Activated CD4-positive, alpha-beta T cell treated with anti-CD3 and anti-CD28 coated beads, Interleukin-2, amount 10 ng/mL, durations not matched to agents 7 days and 5 days (primary cell): ENCODE measurements at places on chromosomes 1 and 21. TPM values are rescaled to one million over a fixed set of nuclear protein-coding genes. Genes with fewer than 3 reads are reported as not detected.

The CHODL gene
- total RNA-seq = 0.15 TPM

The RNASEL gene
- total RNA-seq = 6.7 TPM

The LY9 gene
- 49.0 TPM for total RNA-seq

The CLDN19 gene
- total RNA-seq = not detected

GRCh38 chr21:35231090-35231489, 182.0 kb upstream of the RUNX1 start:
- no peak for DNase-seq
- peaks cover 10% of the 10 kb centered on the region for H3K36me3 ChIP-seq
- H3K27ac ChIP-seq = no peak overlapping the region
- peaks cover 6% of the 10 kb centered on the region for H3K27me3 ChIP-seq
- H3K4me3 ChIP-seq = no peak overlapping the region
- H3K4me1 ChIP-seq = peaks cover 44% of the 10 kb centered on the region

DNA sequence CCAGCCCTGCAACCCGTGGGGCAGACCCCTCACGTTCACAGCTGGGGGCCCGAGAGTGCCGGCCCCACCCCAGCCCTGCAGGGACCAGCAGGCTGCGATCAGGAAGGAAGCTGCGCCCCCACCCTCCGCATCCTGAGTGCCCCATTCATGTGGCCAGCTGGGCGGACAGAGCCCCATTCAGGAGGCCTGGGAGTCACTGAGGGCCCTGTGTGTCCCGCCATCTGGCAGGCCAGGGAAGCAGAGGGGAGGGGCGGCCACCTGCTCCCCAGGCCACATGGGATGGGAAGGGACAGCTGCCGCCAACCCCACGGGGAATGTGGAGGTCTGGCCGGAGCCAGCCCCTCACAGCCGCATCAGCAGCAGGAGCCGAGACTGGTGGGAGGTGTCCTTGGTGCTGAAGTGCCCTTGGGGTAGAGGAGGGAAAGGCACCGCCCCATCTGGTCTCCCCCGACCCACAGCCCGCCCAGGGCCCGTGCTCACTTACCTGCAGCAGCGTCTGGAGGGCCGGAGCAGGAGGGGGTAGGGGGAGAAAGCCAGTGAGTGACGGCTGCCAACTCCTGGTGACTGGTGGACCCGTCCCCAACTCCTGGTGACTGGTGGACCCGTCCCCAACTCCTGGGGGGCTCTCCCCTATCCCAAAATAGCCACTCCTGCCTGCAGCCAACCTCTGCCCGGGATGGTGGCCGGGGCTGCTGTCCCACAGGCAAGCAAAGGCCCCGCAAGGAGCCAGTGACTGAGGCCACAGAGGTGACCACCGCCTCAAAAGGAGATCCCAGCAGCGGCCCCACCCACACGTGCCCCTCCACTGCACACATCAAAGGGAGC, 8.7 kb downstream of the ACAP3 start:
- H3K4me3 ChIP-seq = no peak overlapping the region
- no peak overlapping the region for H3K27ac ChIP-seq
- no peaks in the 10 kb centered on the region for H3K27me3 ChIP-seq
- H3K4me1 ChIP-seq = peaks cover 3% of the 10 kb centered on the region
- no peak for DNase-seq

DNA sequence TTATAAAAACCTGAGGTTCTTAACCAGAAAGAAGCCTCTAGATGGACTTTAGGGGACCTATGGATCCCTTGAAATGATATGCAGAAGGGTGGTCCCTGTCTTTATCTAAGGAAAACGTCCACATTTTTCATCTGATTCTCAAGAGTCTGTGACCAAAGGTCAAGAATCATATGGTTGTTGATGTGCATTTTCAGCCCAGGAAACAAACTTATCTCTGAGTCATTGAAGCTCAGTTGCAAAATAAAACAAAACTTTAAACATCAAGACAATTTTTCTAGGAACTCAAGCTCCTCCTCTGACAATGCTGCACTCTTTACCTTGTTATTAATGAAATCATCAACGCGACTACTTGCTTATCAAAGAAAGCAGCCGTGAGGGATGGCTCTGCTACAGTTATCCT, 83.3 kb downstream of the TIAM1 start:
- H3K27me3 ChIP-seq = no peaks in the 10 kb centered on the region
- H3K4me1 ChIP-seq = peaks cover 7% of the 10 kb centered on the region
- H3K27ac ChIP-seq = no peak overlapping the region
- H3K36me3 ChIP-seq = peaks cover 20% of the 10 kb centered on the region
